ENCODE measurements at places on chromosomes 12 and 14.

GRCh38 chr14:37546621-37547447, 48.2 kb downstream of the FOXA1 start:
- DNase-seq = no peak

GRCh38 chr12:65565601-65566560, 258.4 kb upstream of the HMGA2 start:
- DNase-seq = no peak

DNA sequence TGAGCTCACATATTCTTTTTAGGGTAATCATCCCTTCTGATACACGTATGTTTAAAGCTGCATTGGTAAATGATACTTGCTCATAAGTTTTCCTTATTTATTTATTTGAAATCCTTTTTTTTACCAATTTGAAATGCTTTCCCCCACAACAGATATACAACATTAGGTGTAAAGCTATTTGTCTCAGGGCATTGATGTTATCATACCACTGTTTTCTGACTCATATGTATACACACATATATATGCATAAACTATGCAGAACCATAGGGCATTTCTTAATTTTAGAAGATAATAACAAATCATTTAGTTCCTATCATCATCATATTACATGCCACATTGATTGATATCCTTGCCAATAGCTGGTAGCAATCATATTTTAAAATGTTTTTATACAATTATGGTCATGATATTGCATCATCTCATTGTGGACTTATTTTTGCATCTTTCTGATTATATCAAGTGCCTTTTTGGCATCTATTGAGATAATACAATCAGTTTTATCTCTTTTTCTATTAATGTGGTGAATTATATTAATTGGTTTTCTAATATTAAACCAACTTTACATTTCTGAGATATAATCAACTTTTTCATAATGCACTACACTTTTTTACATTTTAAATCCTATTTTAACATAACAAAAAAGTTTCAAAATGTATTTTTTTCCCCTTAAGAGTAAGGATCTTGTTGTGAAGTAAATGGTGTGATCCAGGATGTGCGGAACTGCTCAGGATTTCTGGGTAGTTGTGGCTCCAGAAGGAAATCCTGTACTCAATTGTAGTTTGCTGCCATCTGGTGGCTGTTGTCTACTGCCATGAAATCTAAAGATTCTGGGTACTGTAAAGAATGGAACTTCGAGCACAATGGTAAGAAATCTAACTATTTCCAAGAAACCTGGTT, 16.7 kb downstream of the OR9K2 start:
- peak; percentile 8 for DNase-seq

DNA sequence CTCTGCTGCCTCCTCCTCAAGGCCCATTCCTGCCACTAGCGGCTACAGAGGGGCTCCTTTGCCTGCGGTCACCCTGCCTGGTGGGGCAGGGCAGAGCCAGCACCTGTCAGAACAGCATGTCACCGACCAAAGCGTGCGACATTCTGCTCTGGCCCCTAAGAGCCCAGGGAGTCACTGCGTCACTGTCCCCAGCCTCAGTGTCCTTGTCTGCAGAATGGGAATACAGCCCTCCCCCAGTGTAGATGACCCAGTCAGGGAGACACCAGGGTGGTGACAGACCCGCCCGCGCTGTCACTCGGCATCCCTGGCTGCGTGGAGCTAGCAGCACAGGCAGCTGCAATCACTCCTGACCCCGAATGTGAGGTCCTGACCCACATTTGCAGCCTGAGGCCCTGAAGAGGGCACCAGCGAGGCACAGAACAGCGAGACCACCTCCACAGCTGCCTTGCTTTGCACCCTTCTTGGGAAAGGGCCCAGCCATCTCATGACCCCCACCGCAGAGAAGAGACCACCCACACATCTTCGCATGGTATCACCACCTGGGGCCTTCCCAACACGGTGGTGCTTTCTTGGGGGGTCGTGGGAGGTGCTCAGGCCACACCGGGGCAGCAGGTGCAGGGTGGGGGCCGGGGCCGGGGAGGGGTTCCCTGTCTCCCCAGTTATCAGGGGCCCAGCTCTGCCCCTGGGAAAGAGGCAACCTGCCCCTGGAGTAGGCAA, 2.5 kb downstream of the AHNAK2 start:
- no peak for DNase-seq

GRCh38 chr12:53056901-53057300, 7.0 kb downstream of the TNS2 start:
- no peak for DNase-seq

DNA sequence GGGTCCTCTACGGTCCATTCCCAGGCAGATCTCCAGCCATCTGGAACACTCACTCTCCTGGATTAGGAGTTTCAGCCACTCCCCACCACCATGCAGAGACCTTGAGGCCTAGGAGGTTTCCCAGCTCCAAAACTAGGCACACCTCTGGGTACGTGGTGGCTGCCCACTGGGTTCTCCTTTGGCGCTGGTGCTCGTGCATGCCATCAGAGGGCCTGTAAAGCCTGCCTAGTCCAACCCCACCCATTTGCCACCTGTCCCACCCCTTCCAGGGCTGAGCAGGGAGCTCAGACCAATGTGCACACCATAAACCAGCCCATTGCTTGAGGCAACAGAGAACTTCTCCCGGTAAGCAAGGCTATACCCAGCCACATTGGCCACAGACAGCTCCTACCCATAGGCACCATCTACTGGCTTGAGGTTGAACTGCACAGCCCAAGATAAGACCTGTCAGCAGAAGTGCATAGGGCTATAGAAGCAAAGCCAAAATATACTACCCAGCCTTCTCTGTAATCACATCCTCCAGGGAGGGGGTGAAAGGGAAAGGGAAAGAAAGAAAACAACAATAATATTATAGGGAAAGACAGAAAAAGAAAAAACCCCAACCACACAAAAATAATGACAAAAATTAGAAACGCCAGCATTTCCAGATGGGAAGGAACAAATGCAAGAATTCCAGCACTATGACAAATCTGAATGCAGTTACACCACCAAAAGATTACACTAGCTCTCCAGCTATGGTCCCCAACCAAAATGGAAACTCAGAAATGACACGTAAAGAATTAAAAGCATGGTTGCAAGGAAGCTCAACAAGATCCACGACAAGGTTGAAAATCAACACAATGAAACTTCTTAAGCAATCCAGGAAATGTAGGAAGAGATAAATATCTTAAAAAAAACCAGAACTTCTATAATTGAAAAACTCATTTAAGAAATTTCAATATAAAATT, 111.9 kb upstream of the CCDC175 start:
- DNase-seq = no peak

DNA sequence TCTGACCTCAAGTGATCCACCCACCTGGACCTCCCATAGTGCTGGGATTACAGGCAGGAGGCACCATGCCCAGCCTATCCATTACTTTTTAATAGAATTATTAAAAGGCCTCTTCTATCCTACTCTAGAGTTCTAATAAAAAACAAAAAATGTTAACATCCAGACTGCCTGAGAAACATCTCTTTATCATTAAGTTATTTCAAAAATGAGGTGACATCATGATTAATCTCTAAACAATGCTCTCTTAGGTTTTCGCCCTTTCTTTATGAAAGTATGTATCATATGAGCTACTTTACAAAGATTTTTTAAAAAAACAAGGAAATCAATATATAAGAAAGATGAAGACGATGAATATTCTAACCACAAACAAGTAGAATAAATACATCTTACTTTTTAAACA, 52.6 kb downstream of the FGD6 start:
- DNase-seq = no peak

GRCh38 chr14:73003681-73004080, 23.2 kb downstream of the ZFYVE1 start:
- no peak for DNase-seq

DNA sequence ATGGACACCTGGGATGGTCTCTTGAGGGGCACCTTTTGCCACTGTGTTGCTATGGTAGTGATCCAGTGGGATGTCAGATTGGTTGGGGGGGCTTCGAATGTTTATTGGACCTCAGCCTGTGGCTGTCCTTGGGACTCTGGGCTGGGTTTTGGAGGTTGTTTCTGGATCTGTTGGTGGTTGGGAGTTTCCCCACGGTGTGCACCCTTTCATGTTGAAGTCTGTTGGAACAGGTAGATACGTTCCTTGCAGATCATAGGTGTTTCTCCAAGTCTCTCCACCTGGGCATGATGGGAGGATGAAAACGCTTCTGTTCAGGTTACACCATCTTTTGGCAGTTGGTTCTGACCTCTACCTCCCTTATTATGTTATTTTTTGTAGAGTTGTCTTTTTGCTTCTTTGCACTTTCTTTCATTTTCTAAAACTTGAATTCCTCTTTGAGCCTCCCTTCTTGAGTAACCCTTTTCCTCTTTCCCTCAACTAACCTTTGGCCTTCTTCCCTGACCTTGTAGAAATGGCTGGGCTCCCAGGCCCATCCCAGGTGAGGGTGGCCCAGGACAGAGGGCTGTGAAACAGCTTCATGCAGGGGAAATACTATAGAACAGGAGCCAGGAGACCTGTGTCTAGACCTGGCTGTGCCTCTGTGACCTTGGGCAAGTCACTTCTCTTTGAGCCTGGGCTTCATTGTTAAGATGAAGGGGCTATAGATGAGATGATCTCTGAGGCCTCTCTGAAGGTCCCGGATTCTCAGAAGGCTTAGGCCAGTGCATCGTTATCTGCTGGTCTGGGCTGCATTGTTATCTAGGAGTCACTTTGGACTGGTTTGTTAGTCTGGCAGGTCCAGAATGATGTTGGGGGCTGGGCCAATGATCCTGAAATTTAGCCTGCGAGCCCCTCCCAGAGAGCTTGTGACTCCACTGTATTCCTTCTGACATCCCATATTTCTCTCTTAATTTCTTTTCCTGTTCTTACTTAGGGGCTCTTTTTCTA, 2.0 kb downstream of the ATN1 start:
- no peak for DNase-seq

DNA sequence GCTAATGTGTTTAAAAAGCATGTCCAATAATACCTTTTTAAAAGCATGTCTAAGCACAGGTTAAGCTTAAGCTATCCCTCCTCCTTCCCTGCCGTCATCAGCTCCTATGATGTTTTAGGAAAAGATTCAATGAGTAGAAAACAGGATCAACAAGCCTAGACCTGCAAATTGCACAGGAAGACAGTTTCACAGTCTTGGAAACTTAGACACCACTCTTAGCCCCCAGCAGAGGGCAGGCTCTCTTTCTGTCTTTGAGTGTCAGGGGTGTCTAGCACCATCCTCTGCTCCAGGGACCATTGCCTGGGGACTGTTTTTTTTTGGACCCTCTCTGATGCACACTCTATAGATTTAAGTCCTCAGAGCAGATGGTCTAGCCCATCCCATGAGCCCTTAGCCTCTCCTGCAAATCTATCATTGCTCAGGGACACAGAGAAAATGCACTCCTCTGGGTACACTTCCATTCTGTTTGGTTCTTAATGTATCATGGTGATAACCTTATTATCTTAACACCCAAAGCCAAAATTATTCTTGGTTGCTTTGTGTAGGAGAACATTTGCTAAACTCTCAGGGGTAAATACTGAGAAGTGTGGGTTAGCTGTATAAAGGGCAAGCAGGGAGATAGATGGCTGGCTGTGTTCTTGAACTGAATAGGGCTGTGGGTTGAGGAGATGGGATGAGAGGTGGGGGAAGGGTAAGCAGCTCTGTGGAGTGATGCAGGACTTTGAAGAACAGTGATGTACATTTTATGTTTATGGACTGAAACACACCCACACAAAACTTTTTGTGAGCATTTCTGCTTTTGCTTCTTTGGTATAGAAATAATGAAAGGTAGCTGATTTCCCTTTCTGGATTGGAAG, 259.9 kb upstream of the DDHD1 start:
- DNase-seq = no peak
